ENCODE measurements at places on chromosomes 3 and 15.
A peak's percentile ranks its signal among the peaks of the same experiment; 100 is the strongest.

DNA sequence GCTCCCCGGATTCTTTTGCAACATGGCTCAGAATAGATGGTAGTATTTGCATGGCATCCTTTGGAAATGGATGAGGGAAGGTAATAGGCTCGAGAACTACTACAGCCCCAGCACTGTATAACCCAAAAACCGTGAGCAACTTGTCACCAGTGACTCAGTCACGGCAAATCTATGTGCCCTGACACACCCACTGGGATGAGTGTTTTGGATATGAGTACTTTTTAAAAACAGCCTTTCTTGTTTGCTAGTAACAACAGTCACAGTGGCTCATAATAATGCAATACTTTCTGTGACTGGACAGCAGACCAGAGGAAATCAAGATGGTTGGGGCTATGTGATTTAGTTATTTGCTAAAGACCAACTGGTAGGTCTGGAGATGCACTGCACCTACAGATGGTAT lies 299.6 kb downstream of the ULK4 start:
- DNase-seq = peak; percentile 35

- DNase-seq = no peak
Observed at GRCh38 chr3:140384028-140384771, 293.7 kb upstream of the TRIM42 start.

DNA sequence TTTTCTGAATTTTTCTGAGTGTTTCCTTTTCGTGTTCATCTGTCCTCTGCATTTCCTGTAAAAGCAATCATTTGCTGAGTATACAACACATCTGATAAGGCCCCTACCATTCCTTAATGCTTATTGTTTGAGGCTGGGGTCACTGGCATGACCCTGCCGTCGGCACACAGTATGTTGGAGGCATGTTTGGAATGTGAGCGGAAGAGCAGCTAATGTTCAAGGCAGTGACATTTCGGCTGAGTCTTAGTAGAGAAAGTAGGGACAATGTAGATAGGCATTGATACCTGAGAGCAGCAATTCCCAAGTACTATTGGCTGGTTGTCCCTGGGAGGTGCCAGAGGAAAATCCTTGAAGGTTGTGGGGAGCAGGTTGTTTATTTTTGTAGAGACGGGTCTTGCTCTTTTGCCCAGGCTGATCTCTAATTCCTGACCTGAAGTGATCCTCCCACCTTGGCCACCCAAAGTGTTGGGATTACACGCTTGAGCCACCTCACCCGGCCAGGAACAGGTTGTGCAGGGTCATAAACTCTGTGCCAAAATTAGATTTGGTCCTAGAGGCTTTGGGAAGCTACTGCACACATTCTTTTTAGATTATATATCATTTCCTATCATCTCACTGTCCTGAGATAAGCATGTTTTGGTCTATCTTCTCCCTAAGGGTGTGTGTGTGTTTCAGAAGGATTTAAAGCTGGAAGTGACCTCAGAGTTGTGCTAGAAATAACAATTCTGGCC lies 13.5 kb downstream of the PTPN23 start:
- DNase-seq = no peak

DNA sequence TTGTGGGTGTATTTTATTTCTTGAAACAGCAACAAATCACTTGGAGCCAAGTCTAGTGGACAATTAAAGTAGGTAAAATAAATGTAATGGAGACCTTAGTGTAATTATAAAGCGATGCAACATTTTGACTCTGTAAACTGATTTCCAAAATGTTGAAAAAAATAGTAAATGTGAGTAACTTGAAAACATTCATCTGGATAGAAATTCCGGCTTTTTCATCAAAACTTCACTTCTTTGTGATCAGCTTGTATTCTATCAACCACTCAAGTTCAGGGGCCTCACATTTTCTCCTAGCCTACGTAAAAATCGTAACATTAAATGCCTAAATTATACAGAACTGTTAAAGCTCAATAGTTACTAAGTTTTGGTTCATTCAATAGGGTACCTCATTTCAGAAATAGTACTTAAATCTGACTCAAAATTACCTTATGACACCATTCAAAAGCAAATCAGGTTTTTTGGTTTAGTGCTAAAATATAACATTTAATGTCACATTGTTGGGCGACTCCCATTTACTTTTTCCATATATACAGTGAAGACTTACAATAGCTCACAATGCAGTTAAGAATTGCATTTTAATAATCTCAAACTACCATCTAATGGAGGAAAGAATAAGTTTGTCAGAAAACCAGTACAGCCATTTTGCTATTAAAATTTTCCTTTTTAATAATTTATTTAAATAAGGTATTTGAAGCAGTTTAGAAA lies 12.7 kb downstream of the CCNL1 start:
- DNase-seq = no peak

DNA sequence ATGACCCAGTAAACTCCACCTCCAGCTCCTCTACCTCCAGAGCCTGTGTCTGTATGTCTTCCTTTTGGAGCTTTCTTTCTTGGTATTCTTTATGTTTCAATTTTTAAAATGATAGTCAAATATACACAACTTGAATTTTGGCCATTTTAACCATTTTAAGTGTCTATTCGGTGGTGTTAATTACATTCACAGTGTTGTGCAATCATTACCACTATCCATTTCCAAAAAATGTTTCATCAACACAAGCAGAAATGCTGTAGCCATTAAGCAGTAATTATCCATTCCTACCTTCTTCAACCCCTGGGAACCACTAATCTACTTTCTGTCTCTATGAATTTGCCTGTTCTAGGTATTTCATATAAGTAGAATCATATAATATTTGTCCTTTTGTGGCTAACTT lies 194.5 kb upstream of the TSC22D2 start:
- DNase-seq = no peak

DNA sequence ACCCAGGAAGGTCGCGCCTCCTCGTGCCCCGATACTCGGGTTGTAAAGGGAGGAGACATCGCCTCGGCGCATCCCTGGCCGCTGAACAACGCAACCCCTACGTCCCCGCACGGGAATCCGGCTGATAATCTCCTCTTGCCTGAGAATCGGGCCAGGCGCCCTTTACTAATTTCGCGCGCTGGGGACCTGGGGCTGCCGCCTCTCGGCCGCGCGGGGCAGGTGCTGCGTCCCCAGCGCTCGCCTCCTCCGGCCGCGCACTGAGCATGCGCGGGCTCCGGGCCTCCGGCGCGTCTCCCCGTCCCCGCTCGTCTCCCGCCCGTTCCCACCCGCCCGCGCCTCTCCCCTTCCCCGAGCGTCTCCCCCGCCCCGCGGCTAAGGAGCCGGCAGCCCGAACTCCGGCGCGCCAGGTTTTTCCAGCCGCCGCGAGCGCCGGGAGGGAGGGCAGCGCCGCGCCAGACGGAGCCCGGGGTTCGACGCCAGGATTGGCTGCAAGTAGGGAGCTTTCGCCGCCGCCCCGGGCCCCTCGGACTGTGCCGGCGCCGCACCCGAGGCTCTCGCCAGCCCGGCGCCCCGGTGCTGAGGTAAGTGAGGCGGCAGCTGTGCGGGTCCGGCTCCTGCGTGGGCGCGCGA lies at the start of gene CNTN4:
Gene CNTN4, plus strand, starts transcription at position 469 of the 630 bp plus-strand sequence.
- DNase-seq = no peak

DNA sequence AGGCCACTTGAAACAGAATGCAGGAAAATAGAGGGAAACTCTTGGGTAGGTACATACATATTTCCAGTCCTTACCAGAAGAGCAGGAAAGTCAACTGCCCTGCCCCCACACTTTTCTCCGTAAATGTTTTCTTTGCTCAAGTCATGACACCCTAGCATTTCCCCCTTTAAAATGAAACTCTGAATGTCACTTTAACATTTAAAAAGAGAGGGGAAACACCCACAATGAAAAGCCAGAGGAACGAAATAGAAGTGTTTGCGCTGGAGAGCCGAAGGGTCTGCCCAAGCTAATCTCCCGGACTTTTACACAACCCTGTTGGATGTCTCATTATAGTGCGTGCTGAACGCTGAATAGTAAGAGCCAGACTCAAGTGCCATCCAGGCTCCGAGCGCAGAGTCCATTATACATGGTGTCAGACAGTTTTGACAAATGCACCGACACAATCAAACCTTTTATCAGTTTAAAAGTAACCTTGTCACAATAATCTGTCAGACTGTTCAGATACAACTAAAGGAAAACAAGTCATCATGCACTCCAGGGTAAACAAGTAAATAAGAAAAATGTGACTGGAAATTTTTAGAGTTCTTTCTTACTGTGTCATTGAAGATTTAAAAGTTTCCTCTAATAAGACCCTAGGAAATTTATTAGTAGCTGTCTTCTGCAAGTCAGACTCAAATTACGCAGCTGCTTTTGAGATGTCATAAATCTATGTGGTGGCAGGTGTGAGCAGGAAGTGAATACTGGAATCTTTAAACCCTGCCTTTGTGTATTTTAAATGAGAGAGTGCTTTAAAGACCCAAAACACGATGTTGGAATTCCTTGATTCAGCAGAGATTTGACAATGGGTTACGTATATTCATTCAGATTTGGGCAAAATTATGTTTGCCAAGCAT lies 159.8 kb downstream of the RBMS3 start:
- DNase-seq = no peak

DNA sequence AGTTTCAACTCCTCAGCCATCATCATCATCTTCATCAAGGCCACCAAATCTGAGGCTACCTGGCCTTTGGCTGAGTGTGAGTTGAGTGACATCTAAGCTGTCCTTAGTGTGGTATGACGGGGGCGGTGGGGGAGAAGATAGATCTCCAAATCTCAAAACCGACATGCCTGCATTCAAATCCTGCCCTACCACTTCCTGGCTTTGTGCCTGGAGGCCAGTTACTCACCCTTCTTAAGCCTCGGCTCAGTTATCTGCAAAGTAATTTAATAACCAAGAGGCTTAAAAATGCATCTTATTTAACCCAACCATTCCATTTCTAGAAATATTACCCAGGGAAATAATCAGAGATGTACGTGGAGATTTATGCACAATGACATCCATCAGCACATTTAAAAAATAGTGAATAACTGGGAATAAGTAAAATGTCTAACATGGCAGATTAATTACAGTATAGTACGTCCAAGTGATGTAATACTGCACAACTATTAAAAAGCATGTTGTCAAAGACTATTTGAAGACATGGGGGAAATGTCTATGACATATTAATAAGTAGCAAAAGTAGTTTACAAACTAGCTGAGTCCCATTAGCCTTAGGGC lies 167.4 kb downstream of the NTRK3 start:
- no peak for DNase-seq

GRCh38 chr3:49671291-49672288 lies 2.6 kb upstream of the APEH start:
- DNase-seq = peak; percentile 77

DNA sequence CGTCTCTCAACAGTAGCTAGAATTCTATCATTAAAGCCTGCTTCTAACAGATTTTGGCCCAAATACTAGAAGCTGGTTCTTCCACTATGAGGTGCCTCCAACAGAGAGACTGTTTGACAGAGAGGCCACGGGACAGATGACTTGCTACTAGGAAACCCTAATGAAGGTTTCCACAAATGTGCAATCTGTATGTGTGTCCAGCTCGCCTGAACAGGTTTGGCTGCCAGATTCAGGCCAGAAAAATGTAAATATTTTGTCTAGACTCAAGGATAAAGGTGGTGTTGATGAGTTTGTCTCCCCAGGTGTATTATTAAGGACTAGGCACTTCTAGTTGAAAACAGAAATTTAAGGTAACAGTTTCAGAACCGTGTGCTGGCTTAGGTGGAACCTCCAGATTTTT lies 91.6 kb upstream of the TRIM42 start:
- no peak for DNase-seq

DNA sequence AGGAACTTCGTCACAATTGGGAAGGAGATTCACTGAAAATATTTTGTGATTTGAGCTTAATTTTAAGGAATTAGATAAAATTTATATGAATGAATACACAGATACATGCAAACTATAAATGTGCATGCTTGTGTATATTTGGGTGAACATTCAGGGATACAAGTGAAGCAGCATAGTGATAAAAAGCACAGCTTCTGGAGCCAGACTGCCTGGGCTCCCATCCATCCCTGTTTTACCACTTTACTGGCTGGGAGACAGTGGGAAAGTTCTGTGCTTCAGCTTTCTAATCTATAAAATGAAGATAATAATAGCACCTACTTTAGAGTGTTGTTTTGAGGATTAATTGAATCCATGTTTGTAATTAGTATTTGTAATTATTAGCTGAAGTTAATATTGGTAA lies 8.1 kb upstream of the EPHA6 start:
- DNase-seq = no peak

DNA sequence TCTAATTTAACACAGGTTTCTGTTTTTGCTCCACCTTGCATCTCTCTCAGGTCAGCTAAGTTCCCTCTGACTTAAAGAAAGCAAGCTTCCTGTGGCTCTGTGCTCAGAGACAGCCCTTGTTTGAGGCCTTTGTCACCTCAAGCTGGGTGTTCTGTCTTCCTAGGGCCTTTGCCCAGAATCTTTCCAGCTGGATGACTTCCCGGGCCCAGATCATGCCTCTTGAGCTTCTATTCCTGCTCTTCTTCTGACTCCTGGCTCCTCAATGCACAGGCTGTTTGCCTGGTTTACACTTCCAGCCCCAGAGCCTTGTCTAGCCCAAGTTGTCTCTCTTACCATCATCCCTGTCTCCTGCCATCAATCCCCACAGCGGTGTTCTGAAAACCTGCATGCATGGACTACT lies 300.6 kb downstream of the VPS13C start:
- no peak for DNase-seq

DNA sequence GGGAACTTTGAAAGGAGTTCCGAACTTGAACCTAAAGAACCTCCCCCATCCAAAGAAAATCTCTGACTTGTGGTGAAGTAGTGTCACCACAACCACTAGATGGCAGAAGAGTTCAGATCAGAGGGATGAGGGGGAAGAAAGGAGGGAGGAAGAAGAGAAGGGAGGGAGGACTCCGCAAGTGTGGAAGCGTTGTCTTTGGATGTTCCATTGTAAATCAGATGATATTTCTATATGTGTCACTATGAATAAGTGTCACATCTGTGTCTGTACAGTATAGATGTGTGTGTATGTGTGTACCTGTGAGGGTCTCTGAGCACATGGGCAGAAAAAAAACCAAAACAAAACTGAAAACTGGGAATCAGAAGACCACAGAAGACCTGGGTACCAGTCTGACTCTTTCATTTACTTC lies 16.9 kb downstream of the SLC24A1 start:
- peak; percentile 55 for DNase-seq

DNA sequence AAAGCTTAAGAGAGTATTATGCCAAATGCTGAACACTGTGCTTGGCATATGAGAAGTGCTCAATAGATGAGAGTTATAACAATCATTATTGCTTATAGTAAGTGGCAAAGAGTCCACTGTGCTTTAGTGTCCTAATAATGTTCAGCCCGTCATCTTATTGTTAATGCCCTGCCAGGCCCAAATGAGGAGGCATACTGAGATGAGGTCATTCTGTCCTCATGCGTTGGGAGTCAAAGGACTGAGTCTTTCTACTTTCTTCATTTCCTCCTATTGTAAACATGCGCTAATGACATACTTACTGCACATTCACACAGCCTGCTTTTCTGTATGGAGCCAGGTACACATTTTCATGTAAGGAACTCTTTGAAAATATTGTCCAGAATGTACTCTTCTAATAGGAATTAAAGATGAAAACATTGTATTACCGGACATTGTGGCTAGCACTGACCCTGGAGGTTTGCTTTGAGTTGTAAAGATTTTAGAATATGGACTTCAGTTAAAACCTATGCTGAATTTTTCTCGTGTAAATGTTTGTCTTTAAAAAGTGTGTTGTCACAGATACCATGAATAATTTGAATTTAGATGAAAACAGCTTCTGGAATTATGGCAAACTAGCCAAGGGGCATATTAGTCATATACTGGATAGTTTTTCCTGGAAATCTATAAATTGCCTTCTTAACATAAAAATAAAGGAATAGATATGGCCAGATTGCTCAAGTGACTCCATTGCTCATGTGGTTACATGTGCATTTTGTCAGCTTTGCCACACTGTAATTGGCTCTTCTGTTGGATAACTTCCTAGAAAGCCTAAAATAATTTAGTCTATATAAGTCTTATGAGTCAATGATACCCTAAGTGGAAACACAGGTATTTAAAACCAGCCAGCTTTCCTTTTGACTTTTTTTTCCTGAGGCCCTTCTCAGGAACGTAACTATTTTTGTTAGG lies 38.3 kb downstream of the KBTBD12 start:
- no peak for DNase-seq
